ENCODE measurements at places on chromosomes 4 and X. TPM values are rescaled to one million over a fixed set of nuclear protein-coding genes. Genes with fewer than 3 reads are reported as not detected.

PAGE5 gene
- total RNA-seq, result not detected

DNA sequence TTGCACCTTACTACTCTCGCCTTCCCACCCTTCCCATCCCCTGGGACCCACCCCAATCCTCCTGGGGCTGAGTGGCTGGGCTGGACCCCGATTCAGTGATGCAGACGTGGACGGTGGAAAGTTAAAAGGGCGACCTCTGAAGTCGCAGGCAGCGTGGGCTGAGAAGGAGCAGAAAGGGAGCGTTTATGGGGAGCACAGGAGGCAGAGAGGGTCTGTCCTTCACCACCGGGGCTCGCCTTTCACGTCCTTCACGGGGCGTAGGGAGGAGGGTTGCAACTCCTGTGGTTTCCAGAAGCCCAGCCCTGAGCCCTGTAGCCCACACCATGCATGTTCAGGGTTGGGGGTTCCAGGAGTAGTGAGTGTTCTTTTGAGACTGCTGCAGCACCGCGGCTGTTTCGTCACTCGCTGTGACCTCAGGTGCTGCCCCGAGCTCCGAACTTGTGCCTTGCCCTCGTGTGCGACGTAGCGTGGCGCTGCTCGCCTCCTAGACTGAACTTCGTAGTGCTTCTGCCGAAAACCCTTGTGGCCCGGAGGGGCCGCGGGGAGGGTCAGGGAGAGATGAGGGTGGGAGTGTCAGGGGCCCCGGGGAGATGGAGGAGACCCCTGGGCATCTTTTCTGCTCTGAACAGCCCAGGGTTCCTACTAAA, 1.6 kb downstream of the NHS start:
- peak; percentile 50 for DNase-seq

H2BW2 gene
- total RNA-seq, result not detected

PPID gene
- total RNA-seq, result 72.0 TPM

DNA sequence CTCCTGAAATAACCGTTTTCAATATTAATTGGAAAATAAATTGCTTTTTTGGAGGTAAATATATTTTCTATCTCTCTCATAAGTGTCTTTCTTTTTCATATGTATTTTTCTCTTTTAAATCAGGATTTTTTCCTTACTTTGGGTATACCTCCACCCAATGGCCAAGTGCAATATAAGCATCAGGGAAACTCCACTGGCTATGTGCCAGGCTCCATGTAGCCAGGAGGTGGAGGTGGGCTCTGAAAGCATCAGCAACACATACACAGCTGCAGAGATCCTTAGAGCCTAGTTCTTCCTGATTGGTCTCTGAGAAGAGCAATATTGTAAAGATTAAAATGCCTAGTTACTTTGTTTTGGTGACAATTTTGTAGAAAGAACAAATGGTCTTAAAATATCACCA, 3.4 kb downstream of the GABRA2 start:
- DNase-seq, result no peak

ADGRG2 gene
- total RNA-seq, result not detected

ASB11 gene
- total RNA-seq, result not detected

SPANXB1 gene
- total RNA-seq, result not detected

GRCh38 chrX:133847340-133847994, 137.9 kb downstream of the GPC3 start:
- DNase-seq, result no peak

DNA sequence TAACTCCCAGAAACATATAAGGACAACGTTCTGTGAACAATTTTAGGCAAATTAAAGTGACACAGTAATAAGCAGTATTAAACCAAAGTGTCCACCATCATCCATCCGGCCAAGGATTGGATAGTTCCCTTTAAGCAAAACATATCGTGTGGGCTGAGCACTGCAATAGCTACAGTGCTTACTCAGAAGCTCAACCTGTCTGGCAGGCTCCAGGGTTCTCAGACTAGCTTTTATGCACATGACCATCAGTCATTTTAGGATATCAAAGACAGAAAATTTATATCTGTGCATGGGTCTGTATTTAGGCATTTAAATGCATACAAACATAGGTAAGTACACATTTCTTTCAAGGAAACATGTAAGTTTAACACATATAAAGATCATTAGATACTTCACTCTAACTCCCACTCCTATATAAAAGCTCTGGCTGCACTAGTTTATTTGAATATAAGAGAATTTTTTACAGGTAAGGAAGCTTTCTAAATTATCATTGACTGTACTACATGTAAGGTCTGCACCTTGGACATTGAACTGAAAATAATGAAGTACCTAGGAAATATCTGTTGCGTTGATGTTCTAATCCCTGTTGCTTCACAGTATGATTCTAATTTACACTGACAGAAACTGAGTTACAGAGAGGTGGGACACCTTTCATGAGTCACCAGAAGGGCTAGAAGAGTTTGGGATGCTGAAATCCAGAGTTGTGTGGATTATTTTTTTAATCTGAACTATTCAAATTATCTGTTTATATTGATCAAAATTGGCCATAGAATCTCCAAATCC, 67.6 kb downstream of the ELOVL6 start:
- no peak for DNase-seq

GRCh38 chrX:110159865-110160264, 157.0 kb downstream of the TMEM164 start:
- DNase-seq, result no peak

NKAP gene
- total RNA-seq, result 11.8 TPM

CFAP299 gene
- total RNA-seq, result not detected

ZBTB49 gene
- total RNA-seq, result 3.8 TPM

DNA sequence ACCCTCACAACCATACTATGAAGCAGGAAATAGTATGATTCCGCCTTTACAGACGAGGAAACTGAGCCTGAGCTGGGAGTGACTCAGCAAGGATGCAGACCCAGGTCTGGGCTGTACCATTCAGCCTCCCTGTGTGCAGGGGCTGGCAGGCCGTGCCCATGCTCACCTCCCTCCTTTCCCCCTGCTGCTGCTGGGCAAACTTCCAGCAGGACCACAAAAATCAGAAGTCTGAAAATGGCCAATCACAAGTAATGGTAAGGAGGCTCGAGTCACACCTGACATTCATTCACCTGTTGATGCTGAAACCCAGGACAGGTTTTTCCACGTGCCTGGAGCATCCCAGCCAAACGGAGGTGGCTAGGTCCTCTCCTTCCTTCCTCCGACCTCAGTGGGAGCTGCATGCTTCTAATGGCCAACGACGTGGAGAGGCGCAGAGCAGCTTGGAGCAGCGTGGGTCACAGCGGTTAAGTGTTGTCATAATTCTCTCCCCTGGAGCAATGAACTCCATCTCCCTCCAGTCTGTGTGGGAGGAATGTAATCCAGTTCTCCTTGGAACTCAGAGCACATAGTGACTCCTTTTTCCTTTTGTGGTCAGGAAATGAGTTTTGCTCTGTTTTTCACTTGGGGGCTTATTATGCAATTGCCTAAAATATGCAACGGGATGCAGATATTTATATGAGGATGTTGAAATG, 371.7 kb downstream of the BCOR start:
- DNase-seq, result no peak

DNA sequence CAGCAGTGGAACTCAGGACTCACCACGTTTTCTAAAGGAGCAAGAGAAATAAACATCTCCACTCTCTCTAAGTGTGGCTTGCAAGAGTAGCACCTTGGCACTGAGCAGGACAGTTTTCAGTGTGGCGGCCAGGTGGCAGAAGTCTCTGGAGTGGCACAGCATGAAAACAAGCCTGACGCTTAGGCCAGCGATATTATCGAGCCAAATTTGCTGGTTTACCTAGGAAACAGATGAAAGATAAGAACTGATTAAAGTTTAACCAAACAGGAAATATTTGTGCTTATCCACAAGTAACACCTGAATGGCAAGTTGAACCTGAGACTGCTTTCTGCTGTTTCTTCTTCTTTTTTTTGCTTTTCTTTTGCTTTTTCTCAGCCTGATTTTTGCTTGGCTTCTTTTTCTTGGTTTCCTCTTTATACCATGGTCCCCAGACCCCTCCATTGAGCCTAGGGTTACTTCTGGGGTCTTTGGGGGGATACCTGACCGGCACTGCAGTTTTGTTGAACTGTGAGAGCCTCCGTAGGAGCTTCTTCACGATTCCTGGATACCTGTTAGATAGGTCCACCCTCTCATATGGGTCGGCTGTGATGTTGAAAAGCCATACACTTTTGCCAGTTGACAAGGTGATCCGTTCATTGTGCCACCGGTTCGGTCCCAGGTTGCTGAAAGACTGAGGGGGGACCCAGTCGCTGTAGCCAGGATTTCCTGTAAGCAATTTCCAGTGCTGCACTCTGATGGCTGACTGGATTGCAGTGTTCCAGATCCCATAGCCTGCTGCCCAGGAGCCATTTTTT, 77.3 kb downstream of the ARSJ start:
- DNase-seq, result peak; percentile 78

GPR34 gene
- 0.12 TPM for total RNA-seq

NALF2 gene
- total RNA-seq, result 0.11 TPM

GRCh38 chr4:5524446-5525299, 183.7 kb downstream of the EVC2 start:
- no peak for DNase-seq

DNA sequence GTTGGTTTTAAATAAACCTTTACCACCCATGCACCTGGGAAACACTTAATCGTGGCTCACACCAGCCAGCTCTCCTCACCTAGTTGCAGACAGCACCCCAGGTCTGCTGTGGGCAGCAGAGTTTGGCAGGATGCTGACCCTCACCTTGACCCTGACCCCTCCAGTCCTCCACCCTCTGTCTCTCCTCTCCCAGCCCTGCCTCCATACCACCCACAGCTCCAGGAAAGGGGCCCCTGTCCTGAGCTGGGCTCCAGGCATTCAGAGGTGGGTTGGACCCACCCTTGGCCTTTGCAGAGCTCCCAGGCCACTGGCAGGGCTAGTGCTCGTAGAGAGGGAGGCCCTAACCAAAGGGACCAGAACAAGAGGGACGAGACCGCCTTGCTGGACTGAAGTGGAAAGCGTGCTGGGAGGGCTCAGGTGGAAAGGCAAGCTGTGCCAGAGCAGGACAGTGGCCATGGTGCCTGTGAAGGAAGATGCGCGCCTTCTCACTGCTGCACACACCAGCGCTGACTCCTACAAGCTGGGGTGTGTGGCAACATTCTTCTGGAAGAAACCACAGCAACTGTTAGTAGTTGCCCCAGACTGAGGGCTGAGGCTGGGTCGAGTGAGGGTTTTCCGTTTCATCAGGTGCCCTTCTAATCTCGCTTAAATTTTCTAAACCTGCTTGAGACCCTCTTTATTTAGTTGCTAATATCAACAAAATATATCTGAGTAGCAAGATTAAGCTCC, 10.7 kb upstream of the S100P start:
- DNase-seq, result no peak

CCDC149 gene
- total RNA-seq, result 0.14 TPM

DNA sequence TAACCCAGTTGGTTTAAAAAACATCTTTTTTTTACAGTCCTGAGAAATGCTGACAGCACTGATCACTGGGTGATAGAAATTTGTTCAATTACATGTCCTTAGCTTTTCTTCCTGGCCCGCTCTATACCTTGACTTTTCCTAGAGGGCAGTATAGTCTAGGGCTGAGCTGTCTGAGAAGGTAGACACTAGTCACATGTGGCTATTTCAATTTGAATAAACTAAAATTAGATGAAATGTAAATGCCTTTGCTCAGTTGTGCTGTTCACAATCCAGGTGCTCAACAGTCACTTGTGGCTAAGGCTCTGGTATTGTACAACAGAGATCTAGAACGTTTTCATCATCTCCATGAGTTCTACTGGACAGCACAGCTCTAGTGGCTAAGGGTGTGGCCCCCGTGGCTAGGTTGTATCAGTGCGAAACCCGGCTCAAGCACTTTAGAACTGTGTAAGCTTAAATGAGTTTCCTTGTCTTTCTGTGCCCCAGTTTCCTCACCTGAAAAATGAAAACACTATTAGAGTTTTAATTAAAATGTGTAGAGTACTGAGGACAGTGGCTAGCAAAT, 111.6 kb upstream of the WDR17 start:
- DNase-seq, result no peak

- no peak for DNase-seq
Measured at GRCh38 chr4:6307891-6308290, 38.2 kb downstream of the WFS1 start.

- DNase-seq, result no peak
Measured at GRCh38 chr4:14308229-14308651, 680.7 kb upstream of the BOD1L1 start.

DNA sequence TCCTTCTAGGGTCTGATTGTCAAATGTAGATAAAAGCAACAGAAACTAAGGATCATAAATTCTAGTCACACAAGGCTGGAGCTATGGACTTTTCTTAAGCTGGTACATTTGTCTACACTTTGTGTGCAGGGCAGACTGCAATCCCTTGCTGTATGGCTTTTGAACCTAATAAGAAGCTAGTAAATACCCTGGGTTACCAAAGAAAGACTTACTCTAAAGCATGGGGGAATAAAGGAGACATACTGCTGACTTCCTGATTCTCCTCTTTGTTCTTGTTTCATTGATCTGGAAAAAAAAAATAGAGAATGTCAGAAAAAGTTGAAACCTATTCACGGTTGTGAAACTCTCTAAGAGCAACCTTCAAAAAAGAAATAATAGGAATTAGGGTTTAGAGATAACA, 216.6 kb upstream of the TLL1 start:
- DNase-seq, result no peak

DNA sequence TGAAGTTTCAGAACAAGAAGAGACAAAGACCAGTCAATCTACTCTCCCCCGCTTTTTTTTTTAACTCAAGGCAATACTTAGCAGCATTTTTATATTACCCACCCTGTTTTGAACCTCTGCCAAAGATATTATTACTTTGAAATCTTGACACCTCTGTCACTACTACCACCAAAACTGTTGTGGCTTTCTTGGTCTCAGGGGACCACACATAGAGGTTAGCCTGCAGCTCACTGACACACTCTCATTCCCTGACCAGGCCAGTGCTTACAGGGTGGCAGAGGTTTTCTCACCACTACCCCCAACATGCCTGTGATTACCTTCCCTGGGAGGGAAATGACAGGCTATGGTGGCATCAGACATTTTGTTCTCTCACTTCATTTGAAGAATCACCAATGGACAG, 137.4 kb upstream of the STIM2 start:
- peak; percentile 8 for DNase-seq

DNA sequence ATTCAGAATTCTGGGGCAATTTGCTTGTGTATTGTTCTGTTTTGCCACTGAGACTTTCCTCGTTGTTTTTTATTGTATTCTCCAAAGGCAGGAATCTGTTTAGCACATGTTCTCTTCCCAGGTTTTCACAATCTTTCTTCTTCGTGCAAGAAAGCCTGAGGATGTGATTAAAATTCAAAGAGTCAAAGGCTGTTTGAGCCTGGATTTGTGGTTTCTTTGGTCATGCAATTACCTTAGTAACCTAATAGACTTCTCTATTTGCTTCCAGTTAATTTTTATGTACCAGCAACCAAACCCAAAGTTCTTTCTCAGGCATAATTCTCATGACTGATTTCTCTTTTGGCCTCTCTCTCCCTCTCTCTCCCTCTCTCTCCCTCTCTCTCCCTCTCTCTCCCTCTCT, 1420.1 kb upstream of the TENM3 start:
- DNase-seq, result no peak

BEX1 gene
- 0.39 TPM for total RNA-seq

TLL1 gene
- total RNA-seq, result not detected

KLF8 gene
- 5.4 TPM for total RNA-seq

DNA sequence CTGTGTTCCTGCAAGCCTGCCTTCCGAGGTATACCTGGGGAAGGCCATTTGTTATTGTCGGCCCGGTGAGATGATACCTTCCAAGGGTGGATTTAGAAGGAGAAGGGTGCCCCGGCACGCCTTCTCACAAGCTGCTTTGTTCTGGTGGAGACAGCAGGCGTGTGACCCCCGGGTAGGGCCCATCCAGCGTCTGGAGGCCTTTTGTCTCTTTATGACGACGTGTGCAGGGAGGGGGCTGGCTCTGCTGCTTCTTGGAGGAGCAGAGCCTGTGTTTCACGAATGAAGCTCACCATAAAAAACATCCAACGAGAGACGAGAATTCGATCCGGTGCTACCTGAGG, 45.3 kb downstream of the SHOX start:
- no peak for DNase-seq

GEMIN8 gene
- total RNA-seq, result 15.6 TPM

TDO2 gene
- total RNA-seq, result not detected

GPR82 gene
- 0.05 TPM for total RNA-seq

Measured in activated CD4-positive, alpha-beta T cell treated with anti-CD3 and anti-CD28 coated beads for 36 hours (primary cell).